Activated T-helper 2 cell treated with anti-CD3 and anti-CD28 coated beads, Interferon-gamma antibody, Interleukin-2, Interleukin-4, amounts not matched to agents 10 μg/mL and 5 μg/mL and 100 μg/mL, durations not matched to agents 14 hours and 24 hours and 36 hours (primary cell): ENCODE measurements at places on chromosomes 6 and 20. TPM values are rescaled to one million over a fixed set of nuclear protein-coding genes. Genes with fewer than 3 reads are reported as not detected.
A peak's percentile ranks its signal among the peaks of the same experiment; 100 is the strongest.

DNA sequence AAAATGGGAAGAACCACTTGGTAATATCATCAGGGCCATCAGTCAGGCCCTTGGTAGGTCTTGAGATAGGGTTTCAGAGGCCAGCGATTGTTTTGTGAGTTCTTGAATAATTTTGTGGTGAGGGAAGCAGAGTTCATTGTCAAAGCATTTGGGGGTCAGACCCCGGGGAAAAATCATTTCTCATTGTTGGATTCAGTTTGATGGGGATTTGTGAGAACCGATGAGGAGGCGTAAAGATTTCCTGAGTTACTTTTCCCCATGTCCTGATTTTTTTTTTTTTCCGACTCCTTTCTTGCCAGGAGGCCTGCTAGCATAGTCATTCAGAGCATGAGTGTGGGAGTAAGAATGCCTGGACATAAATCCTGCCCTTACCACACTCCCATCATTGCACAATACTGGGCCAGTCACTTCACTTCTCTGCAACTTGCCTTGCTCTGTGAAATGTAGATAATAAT lies 60.3 kb downstream of the TSHZ2 start:
- no peak for DNase-seq
- no peak overlapping the region for H3K4me3 ChIP-seq
- H3K4me1 ChIP-seq = peaks cover 39% of the 10 kb centered on the region

SNX21 gene
- total RNA-seq = 1.5 and 2.0 TPM in 2 replicates

DNA sequence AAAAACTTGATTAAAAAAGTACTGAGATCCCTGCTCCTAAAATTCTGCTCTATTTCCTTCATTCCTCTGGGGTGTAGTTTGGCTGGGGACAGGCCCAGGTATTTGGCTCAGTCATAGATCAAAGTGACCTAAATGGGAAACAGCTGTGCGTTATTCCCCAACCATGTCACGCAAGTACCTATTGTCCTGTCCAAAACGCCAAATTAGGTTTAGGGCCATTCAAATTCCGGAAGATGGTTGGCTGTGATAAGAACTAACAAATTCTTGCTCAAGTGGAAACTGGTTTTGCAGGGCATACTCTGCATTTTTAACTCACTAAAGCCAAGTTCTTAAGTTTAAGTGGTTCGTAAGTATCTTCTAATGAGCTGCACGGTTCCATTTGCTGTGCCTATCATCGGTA lies 147.6 kb upstream of the TMEM170B start:
- DNase-seq = no peak
- no peak overlapping the region for H3K27ac ChIP-seq
- peaks cover 30% of the 10 kb centered on the region for H3K4me1 ChIP-seq
- H3K4me3 ChIP-seq = no peak overlapping the region
- H3K27me3 ChIP-seq = no peaks in the 10 kb centered on the region
- peaks cover 4% of the 10 kb centered on the region for H3K36me3 ChIP-seq

GRCh38 chr6:157150076-157150475 lies 173.2 kb downstream of the TMEM242 start:
- no peak for DNase-seq

GRCh38 chr20:62202083-62202395 lies 18.0 kb downstream of the HRH3 start:
- no peak overlapping the region for H3K27ac ChIP-seq
- H3K27me3 ChIP-seq = no peaks in the 10 kb centered on the region
- no peak for DNase-seq
- H3K4me3 ChIP-seq = no peak overlapping the region
- peaks cover 40% of the 10 kb centered on the region for H3K36me3 ChIP-seq

GRCh38 chr20:25287631-25288290 lies 39.9 kb downstream of the PYGB start:
- H3K4me3 ChIP-seq = no peak overlapping the region
- no peaks in the 10 kb centered on the region for H3K4me1 ChIP-seq

GRCh38 chr6:168641446-168641845 lies 200.5 kb downstream of the SMOC2 start:
- no peaks in the 10 kb centered on the region for H3K4me1 ChIP-seq
- no peak overlapping the region for H3K4me3 ChIP-seq
- DNase-seq = no peak
- no peak overlapping the region for H3K27ac ChIP-seq
- no peaks in the 10 kb centered on the region for H3K27me3 ChIP-seq

- peaks cover 13% of the 10 kb centered on the region for H3K4me1 ChIP-seq
- no peak overlapping the region for H3K27ac ChIP-seq
These were observed 29.0 kb downstream of the PDYN start for GRCh38 chr20:1964659-1965405.

GRCh38 chr20:44969300-44969894 lies 3.1 kb downstream of the STK4 start:
- peak overlapping the region; percentile 99 for H3K4me3 ChIP-seq
- H3K27ac ChIP-seq = peak overlapping the region; percentile 94
- peaks cover 61% of the 10 kb centered on the region for H3K36me3 ChIP-seq
- H3K4me1 ChIP-seq = peaks cover 55% of the 10 kb centered on the region

JAG1 gene
- total RNA-seq = 2.8 and 3.1 TPM in 2 replicates

SDCBP2 gene
- total RNA-seq = 3.2 and 4.1 TPM in 2 replicates

DNA sequence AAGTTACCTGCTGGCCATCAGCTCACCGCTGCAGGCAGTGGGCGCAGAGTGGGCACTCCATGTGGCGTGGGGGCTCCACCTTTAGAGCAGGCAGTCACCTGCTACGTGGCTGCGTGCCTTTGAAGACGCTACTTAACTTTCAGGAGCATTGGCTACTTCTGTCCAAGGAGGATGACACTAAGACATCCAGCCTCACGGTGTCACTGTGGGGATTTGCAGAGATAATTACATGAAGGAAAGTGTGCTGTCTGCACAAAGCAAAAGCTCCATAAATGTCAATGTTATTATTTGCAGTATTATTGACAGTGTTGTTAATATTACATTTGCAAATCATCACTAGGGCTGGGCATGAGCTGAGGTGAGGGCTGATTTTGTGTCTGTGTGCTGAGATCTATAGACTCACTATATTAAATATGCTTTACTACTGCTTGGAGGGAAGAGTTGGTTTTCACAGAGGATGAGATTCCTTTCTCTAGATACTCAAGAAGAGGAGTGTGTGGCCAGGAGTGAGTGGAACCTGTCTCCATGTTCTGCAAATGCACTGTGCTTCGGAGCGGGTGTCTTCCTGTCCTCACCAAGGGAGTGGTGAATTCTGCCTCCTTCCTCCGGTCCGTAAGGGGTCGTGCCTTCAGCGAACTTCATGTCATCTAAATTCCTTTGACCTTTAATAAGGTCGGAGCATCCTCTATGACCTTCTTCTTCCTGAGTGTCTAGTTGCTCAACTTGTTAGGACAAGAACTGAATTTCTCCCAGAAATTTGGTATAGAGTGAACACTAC lies 165.8 kb upstream of the SYNDIG1 start:
- no peak overlapping the region for H3K27ac ChIP-seq
- H3K4me3 ChIP-seq = no peak overlapping the region
- H3K36me3 ChIP-seq = no peaks in the 10 kb centered on the region
- no peak for DNase-seq
- H3K4me1 ChIP-seq = no peaks in the 10 kb centered on the region
- H3K27me3 ChIP-seq = peaks cover 7% of the 10 kb centered on the region

CCN2 gene
- not detected in 2 replicates for total RNA-seq

GRCh38 chr6:159169193-159169555 lies at the start of gene FNDC1:
Gene FNDC1, plus strand, starts transcription at chr6:159169400. Its CDS starts 197 bp downstream, at chr6:159169597.
- no peak within 1 kb of the TSS for H3K27ac ChIP-seq
- H3K4me1 ChIP-seq = peaks cover 4% of the 10 kb centered on the region
- DNase-seq = peak; percentile 31

DNA sequence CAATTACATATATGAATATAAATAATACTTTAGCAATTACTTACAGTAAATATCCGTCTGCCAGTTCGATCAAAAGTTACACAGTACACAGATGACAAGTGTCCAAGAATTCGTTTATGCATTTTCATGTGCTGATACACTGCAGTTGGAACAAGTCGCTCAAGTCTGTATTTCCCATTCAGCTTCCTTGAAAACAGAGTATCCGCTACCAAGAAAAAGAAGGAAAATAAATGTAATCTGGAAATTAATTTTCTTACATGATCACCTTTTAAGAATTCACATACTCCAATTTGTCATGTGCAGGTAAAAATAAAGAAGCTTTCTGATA lies 35.3 kb downstream of the PHIP start:
- no peak overlapping the region for H3K27ac ChIP-seq
- H3K4me3 ChIP-seq = no peak overlapping the region
- H3K27me3 ChIP-seq = no peaks in the 10 kb centered on the region

MDFI gene
- total RNA-seq = not detected in 2 replicates

DNA sequence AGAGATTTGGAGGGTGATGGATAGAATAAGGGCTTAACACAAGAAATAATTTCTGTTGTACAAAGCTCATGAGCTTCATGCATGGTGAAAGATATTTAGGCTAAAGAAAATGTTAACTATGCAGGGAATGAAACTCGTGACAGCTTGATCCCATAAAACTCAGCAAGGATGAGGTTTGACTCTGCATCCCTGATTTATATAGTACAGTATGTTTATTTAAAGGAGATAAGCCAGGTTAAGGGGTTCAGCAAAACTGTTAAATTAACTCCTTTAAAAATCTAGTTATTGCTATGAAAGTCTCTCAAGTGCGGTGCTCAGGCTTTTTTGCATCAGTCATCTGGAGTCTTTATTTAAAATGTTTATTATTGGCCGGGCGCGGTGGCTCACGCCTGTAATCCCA lies 326.4 kb downstream of the LAMA2 start:
- no peaks in the 10 kb centered on the region for H3K4me1 ChIP-seq
- no peaks in the 10 kb centered on the region for H3K36me3 ChIP-seq
- no peak overlapping the region for H3K4me3 ChIP-seq
- H3K27ac ChIP-seq = no peak overlapping the region
- peaks cover 2% of the 10 kb centered on the region for H3K27me3 ChIP-seq
- DNase-seq = no peak

- H3K4me3 ChIP-seq = no peak overlapping the region
- H3K27me3 ChIP-seq = no peaks in the 10 kb centered on the region
- no peak for DNase-seq
- peaks cover 10% of the 10 kb centered on the region for H3K4me1 ChIP-seq
These were observed 69.3 kb downstream of the IBTK start for GRCh38 chr6:82178077-82178758.

DNA sequence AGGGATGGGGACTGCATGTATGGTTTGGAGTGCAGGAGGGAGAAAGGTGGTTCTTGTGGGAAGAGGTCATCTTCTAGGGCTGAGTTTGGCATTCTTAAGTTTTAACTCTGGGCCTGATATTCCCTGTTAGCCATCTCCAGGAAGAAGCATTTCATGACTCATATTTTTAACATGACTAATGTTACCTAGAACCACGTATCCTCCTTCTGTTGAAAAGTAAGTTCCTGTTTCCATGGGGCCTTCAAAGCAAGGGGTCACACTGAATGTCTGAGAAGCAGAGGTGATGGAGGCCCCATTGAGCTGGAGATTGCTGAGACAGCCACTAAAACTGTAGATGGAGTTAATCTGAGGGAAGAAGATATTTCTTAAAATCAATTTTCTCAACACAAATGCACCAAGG lies 30.2 kb downstream of the FAM229B start:
- H3K27me3 ChIP-seq = peaks cover 12% of the 10 kb centered on the region
- no peaks in the 10 kb centered on the region for H3K36me3 ChIP-seq
- DNase-seq = no peak
- peak overlapping the region; percentile 41 for H3K4me3 ChIP-seq
- peaks cover 20% of the 10 kb centered on the region for H3K4me1 ChIP-seq

- peaks cover 48% of the 10 kb centered on the region for H3K4me1 ChIP-seq
- H3K36me3 ChIP-seq = peaks cover 53% of the 10 kb centered on the region
- no peaks in the 10 kb centered on the region for H3K27me3 ChIP-seq
- peak overlapping the region; percentile 92 for H3K27ac ChIP-seq
- peak; percentile 76 for DNase-seq
These were observed 31.1 kb downstream of the SERPINB6 start for GRCh38 chr6:2940010-2940850.

DNA sequence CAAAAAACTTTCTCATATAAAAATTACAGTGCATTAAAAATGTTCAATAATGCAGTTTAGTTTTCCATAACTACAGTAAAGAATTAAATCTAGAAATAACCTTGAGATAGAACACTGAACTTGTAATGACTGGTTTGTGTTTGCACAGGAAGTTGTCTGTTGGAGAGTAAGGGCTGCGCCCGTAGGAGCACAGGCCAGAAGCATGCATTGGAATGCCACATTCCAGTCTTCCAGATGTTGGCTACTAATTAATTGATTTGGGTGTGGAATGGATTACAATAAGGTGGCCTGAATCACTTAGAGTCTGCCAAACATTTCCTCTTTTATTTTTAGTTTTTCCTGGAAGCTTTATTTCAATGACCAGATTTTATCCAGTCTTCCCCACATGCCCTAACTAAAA lies 582.6 kb upstream of the MMS22L start:
- no peak for DNase-seq
- no peak overlapping the region for H3K4me3 ChIP-seq

GRCh38 chr6:138499303-138500018 lies at the start of gene NHSL1:
Gene NHSL1, minus strand, starts transcription at chr6:138499494. Its CDS starts 204 bp downstream, at chr6:138499290.
- DNase-seq = no peak
- peaks cover 8% of the 10 kb centered on the region for H3K4me1 ChIP-seq
- H3K27ac ChIP-seq = no peak within 1 kb of the TSS
- peaks cover 29% of the 10 kb centered on the region for H3K27me3 ChIP-seq

DNA sequence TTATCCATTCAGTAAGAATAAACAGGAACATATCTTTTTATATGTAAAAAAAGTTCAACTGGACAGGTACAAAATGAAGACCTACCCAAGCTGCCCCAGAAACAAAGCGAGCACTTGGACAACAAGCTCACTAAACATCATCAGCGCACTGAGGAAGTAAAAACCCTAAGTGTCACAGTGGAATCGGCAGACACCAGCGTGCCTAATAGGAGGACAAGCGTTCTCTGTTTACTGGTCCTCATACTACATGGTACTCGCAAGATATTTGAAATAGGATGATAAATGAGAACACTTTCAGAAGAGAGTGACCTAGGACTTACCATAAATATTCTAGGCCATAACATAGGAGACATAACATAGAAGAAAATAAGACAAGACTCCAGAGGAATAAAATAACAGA lies 18.2 kb downstream of the MAP7 start:
- H3K27ac ChIP-seq = no peak overlapping the region
- no peak for DNase-seq
- H3K36me3 ChIP-seq = no peaks in the 10 kb centered on the region

GRCh38 chr20:48800177-48800576 lies 27.6 kb downstream of the PREX1 start:
- no peak for DNase-seq
- H3K36me3 ChIP-seq = peaks cover 12% of the 10 kb centered on the region
- H3K27me3 ChIP-seq = peaks cover 1% of the 10 kb centered on the region
- no peak overlapping the region for H3K4me3 ChIP-seq
- H3K27ac ChIP-seq = no peak overlapping the region
- peaks cover 1% of the 10 kb centered on the region for H3K4me1 ChIP-seq

- H3K36me3 ChIP-seq = no peaks in the 10 kb centered on the region
- H3K27ac ChIP-seq = no peak overlapping the region
- no peaks in the 10 kb centered on the region for H3K27me3 ChIP-seq
- H3K4me3 ChIP-seq = no peak overlapping the region
- no peak for DNase-seq
- H3K4me1 ChIP-seq = no peaks in the 10 kb centered on the region
These were observed 706.1 kb downstream of the KIF16B start for GRCh38 chr20:15866916-15867730.

GRCh38 chr6:25835442-25836283 lies 3.8 kb upstream of the SLC17A1 start:
- H3K4me1 ChIP-seq = peaks cover 8% of the 10 kb centered on the region
- DNase-seq = no peak
- no peaks in the 10 kb centered on the region for H3K36me3 ChIP-seq
- no peak overlapping the region for H3K4me3 ChIP-seq

- H3K27ac ChIP-seq = no peak overlapping the region
- no peak for DNase-seq
- no peaks in the 10 kb centered on the region for H3K4me1 ChIP-seq
- H3K4me3 ChIP-seq = no peak overlapping the region
- H3K36me3 ChIP-seq = no peaks in the 10 kb centered on the region
These were observed 147.5 kb upstream of the AFDN start for GRCh38 chr6:167679122-167679736.

RHAG gene
- total RNA-seq = not detected in 2 replicates
